Small intestine (tissue), 16 donors: ENCODE measurements at places on chromosomes 1 and 21.

- DNase-seq, result no peak
Observed at GRCh38 chr21:34771512-34772028, 102.8 kb downstream of the CLIC6 start.

- DNase-seq, result no peak
Observed at GRCh38 chr1:12436817-12437599, 181.0 kb downstream of the DHRS3 start.

GRCh38 chr1:29624320-29625083 lies 388.2 kb downstream of the PTPRU start:
- no peak for DNase-seq

DNA sequence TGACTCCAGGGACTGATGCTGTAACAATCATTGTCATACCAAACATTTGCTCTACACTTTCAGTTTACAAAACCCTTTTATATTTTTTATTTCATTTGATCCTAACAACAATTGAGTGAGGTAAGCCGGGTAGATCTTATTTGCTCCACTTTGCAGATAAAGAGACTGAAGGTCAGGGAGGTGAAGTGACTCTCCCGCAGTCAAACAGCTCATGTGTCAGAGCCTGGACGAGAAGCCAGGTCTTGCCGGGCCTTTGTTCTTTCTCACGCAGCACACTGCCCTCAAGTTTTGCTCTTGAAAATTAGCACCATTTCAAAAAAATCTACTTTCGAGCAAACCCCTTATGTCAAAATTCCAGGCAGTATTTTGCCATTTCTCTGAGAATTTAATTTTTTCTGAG lies 65.2 kb downstream of the CD247 start:
- no peak for DNase-seq

GRCh38 chr1:119602169-119602568 lies 45.9 kb downstream of the ZNF697 start:
- DNase-seq, result no peak

GRCh38 chr1:76086597-76086996 lies 12.1 kb downstream of the ST6GALNAC3 start:
- no peak for DNase-seq

- DNase-seq, result no peak
Observed at GRCh38 chr1:117162816-117163215, 41.3 kb upstream of the TRIM45 start.

DNA sequence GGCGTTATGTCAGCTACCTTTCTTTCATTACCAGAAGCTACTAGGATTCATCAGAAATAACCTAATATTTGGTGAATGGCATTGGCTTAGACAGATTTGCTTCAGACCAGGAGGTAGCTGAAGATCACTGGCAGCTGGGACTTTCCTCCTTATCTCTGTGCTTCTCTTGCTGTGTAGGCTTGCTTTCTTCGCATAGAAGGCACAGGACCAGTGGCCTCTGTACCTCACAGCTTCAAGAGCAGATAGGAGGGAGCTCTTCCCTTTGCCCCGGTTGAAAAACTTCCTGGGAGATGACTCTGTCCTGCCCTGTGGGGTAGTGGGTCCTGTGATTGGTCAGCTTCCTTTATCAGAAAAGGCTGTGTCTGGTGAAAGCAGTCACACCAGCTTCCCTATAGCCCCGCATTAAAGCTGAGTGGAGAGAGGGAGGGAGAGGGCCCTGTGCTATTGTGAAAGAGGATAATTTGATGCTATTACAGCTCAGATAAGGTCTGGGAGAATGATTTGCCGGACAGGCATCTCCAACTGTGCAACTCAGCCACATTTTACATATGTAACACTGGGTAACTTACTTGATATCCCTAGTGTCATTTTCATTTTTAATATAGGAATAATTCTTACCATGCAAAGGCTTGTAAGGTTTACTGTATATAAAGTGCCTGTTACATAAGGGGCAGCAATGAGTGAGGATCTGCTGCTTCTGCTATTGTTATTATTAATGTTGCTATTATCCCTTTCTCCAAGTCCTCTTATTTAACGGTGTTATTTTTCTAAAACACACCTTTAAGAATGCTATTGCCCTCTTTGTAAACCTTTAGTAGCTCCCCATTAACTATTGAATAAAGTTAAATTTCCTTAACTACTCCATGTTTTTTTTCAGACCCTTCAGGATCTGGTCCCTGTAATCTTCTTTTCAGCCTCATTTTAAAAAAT lies 31.6 kb downstream of the OSBPL9 start:
- peak; percentile 91 for DNase-seq

GRCh38 chr1:64986903-64987871 lies 20.8 kb upstream of the JAK1 start:
- peak; percentile 56 for DNase-seq

DNA sequence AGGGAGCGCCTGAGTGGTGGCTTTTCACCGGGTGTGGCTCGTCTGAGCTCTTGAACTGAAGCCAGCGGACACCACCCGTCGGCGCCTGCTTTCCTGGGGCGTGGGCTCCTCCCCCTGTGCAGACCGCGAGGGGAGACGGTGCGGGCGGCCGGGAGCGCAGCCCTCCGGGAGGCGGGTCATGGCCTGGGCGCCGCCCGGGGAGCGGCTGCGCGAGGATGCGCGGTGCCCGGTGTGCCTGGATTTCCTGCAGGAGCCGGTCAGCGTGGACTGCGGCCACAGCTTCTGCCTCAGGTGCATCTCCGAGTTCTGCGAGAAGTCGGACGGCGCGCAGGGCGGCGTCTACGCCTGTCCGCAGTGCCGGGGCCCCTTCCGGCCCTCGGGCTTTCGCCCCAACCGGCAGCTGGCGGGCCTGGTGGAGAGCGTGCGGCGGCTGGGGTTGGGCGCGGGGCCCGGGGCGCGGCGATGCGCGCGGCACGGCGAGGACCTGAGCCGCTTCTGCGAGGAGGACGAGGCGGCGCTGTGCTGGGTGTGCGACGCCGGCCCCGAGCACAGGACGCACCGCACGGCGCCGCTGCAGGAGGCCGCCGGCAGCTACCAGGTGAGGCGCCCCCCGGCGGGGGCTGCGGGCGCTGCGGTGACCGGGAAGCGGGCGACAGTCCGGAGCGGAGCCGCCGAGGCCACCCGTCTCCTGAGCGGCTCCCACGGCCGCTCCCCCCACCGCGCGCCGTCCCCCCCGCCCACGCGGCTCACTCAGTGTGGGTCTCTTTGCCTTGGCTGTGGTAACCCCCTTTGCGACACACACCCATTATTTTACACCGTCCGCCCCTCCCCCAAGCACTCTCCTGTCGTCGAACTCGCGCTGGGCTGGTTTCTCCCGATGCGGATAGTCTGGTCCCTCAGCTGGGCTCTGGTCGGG lies at the start of gene TRIM58:
TRIM58 (plus strand) TSS at position 119 of the 916 bp plus-strand sequence; CDS start at position 179, 60 bp downstream.
- DNase-seq, result no peak

GRCh38 chr1:6962996-6963911 lies 178.0 kb downstream of the CAMTA1 start:
- peak; percentile 66 for DNase-seq

GRCh38 chr1:3761296-3762010 lies 9.2 kb downstream of the CCDC27 start:
- DNase-seq, result no peak

- no peak for DNase-seq
Observed at GRCh38 chr21:26491663-26492062, 81.4 kb downstream of the CYYR1 start.

- DNase-seq, result no peak
Observed at GRCh38 chr1:155083865-155084721, 5.5 kb downstream of the EFNA3 start.

DNA sequence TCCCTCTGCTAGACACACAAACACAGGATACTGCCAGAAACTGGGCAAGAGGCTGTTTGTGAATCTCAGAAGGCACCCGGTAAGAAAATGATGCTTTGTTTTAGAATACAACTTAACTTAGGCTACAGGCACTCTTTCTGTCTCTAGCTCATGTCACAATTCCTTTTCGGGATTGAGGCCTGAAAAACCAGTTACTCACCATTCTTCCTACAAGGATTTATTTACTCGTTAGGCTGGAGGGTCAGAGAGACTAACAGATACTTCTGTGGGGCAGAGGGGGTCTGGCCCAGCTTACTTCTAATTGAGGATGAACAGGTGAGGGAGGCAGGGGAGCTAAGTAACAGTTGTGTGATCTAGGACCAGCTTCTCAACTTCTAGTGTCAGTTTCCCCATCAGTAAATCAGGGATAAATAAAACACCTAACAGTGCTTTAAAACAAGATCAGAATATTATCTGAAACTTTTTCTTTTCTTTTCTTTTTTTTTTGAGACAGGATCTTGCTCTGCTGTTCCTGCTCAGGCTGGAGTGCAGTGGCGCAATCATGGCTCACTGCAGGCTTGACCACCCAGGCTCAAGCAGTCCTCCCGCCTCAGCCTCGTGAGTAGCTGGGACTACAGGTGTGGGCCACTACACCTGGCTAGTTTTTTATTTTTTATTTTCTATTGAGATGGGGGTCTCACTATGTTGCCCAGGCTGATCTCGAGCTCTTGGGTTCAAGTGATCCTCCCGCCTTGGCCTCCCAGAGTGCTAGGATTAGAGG lies 31.9 kb downstream of the NFYC start:
- DNase-seq, result no peak

- DNase-seq, result no peak
Observed at GRCh38 chr1:60620087-60620486, 462.3 kb upstream of the NFIA start.

DNA sequence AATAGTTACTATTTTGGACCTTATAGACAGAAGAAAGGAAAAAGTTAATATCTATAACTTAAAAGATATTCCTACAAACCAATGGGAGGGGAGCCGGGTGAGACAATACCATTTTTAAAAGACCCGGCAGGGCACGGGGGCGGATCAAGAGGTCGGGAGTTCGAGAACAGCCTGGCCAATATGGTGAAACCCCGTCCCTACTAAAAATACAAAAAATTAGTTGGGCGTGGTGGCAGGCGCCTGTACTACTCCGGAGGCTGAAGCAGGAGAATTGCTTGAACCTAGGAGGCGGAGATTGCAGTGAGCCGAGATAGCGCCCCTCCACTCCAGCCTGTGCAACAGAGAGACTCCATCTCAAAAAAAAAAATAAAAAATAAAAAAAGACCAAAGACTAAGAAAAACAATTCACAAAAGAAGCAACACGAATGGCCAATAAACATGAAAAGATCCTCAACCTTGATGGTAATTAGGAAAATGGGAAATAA lies 1.2 kb upstream of the PSMB2 start:
- no peak for DNase-seq

DNA sequence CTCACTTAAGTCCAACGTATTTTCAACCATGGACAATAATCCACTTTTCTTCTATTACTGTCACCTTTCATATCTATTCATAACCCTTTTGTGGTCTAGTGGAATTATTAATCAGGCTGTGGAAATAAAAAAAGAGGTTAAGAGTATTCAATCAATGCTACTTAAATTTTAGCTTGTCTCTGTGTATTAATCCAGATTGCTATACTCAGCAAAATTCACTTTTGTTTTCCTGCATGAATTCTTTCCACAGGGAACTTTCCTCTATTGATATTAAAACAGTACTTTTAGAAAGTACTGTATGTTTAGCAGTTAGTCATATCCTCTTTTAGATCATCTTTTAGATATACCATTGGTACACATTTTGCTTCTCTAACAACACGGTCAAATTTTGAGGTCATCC lies 1033.0 kb upstream of the ADGRL2 start:
- DNase-seq, result no peak

DNA sequence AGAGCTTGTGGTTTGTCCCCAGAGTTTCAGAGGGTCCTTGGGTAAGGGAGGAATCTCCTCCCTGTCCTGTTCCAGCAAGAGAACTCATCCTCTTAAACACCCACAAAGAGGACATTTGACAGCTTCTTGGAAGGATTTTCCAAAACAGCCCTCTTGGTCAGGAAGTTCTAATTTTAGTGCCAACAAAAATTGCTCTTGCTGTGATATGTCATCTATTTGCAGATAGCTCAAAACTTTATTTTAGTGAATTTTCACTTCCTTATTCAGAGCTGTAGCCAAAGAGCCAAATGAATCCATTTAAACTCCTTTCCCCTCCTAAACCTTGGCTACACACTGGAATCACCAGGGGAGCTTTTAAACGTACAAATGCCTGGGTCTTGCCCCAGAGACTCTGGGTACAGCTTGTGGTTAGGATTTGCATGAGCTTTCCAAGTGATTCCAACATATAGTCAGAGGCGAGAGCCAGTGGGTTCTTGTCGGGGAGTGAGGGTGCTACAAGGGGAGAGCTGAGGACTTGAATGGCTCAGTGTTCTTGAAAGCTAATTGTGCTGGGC lies 11.8 kb upstream of the RASSF5 start:
- no peak for DNase-seq

DNA sequence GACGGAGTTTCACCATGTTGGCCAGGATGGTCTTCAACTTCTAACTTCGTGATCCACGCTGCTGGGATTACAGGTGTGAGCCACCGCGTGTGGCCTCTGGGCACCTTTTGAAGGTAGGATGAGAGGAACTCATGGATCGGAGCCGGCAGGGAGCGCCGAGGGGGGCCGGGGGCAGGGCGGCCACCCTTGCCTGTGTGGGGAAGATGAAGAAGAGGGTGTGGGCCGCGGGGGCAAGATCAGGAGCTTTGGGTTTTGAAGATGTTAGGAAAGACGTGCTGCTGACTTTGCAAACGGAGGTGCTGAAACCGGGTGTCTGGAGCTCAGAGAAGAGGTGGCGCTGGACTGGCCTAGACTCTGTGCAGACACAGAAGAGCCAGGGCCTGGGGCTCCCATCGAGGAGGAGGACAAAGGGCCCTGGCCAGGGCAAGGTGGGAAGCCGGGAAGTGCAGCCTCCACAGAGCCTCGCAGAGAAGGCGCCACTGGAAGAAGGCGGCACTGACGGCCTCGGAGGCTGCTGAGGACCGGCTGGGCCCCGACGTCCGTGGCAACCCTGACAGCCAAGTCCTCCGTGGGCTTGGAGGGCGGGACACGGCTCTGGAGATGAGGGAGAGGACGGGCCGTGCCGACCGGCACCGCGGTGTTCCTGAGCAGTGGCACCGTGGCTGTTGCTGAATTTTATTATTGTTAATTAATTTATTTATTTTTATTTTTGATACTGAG lies 13.7 kb downstream of the RNF223 start:
- DNase-seq, result no peak

GRCh38 chr21:32386195-32386870 lies 6.5 kb downstream of the URB1 start:
- DNase-seq, result no peak

- no peak for DNase-seq
Observed at GRCh38 chr1:7199077-7199779, 414.0 kb downstream of the CAMTA1 start.

DNA sequence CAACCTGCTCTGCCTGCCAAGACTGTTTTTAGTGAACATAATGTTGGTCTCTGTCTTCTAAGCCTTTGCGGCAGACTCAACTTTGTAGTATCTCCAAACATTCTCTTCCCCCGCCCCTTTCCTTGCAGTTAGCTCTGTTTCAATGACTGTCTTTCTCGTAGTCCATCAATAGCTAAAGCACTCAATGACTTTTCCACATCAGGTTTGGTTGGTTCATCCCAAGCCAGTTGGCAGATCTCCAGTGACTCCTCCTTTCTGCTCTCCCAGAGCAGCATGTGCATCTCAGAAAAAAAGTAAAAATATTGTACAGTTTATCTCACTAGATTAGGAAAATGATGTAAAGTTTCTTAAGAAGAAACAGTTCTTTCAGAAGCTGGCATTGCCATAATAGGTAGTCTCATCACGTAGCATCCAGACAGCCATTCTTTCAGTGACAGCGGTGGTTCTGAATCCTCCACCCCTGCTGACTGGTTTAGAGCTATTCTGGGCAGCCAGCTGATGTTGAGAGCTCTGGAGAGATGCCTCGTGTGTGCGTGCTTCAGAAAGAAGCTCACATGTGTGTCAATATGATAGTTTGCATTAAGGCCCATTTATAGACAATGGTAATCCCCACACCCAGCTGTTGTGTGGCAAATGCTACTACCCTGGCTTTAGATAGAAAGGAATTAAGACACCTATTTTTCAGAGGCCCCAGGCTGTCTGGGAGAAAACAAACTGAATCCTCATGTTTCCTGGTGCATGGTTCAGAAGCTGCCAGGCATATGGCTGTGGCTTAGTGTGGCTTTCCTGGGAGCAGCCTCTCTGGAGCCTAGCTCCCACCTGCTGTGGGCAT lies 53.2 kb downstream of the CNN3 start:
- DNase-seq, result no peak
